HT1080 (cell line): ENCODE measurements at places on chromosomes 13 and 19.

DNA sequence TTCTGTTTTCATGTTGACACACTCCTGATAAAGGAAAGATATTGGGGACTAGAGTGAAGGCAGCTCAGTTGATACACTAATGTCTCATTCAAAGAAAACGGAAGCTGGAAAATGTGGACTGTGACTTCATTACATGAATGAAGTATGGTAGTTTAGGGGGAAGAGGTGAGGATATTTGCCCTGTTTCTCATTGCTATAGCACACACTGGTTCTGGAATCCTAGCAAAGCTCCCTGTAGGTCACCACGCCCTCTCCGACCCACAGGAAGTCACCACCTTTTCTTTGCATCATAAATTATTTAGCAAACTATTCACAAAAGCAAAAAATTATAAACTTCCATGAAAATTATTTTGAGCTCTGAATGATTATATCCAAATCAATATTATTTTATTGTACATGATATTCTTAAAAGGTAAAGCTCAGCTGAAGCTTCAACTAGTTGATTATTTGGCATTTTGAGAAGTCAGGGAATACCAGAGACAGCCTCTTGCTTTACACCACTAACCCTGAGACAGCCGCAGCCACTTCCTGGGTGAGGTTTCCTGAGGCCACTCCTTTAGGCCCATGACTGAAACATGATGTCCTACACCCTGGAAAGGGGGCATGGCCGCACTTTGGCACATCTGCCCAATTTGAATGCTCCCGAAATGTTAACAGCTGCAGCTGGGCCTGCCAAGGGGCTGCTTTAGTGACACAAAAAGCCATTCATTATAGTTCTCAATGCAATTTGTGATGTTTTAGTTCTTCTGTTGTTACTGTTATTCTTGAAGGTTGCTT lies 50.0 kb upstream of the WDFY2 start:
- DNase-seq, result peak; percentile 20

GRCh38 chr19:35202722-35203688 lies 25.5 kb downstream of the FAM187B start:
- DNase-seq, result no peak

DNA sequence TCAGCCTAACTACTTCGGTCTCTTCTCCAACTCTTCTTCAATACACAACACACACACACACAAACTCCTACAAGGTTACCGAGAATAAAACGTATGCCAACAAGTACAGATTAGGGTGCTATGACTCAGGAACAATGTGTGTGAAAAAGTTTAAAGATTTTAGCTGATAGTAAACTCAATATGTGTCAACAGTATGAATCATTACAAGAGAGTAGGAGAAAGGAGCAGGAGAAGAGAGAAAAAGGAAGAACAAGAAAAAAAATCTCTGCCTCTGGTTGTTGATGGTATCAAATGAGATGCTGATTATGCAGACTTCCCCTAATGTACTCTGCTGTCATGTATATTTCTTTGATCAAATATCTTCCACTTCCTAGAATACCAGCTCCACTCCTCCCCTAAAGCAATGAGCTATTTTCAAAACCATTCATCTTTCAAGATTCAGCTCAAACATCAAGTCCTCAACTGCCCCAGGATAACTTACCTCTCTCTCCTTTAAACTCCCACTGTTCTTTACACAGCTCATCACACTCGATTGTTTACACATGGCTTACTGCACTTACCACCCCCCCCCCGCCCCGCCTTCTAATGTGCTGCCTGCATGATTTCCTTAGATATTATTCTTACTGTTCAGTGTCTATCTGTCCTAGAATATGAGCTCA lies 95.6 kb downstream of the FAM216B start:
- peak; percentile 60 for DNase-seq

- DNase-seq, result no peak
Observed at GRCh38 chr13:26222520-26223046, 469 bp upstream of the RNF6 start.

DNA sequence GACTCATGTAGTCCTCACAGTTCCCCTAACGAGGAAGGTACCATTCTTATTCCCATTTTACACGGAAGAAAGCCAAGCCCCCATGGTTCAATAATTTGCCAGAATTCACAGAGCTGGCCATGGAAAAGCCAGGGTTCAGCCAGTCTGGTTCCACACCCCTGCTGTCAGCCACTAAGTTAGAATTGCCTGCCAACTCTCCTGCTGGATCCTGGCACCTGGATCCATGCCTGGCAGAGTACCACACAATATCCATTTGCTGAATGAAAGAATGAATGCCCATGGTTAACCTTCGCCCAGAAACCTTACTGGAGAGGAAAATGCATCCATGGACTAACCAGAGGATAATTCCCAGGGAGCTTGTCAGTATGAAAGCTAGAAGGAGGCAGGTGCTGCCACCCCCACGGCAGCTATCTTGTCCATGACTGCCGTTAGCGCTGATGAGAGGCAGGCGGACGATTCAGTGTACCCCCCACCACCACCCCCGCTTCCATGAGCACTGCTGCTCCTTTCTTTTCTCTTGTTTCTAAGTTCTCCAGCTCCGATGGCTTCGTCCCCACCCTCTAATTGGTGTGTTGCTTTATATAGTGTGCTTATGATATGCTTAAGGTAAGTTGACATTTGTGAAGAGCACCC lies 114.5 kb downstream of the SLC7A1 start:
- no peak for DNase-seq

DNA sequence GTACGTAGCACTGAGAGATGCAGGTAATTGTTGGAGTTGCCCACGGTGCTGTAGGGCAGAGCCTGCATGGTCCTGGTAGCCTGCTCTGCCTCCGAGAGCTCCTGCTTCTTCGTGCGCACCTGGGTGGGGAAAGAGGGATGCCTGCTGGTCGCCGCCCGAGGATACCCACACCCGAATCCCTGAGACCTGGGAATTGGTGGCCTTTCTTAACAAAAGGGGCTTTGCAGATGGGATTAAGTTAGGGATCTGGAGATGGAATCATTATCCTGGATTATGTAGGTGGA lies 9.4 kb downstream of the C3 start:
- no peak for DNase-seq

DNA sequence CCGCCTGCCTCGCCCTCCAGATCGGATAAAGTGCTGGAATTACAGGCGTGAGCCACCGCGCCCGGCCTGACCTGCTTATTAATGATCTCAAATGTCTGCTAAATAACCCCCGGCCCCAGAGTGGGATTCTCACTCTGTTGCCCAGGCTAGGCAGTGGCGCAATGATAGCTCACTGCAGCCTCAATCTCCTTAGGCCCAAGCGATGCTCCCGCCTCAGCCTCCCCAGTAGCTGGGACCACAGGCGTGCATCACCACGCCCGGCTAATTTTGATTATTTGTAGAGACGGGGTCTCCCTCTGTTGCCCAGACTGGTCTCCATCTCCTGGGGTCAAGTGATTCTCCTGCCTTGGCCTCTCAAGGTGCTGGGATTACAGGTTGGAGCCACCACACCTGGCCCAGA lies 626 bp upstream of the ATP5F1D start:
- no peak for DNase-seq

GRCh38 chr19:45336696-45337251 lies 3.8 kb upstream of the KLC3 start:
- DNase-seq, result no peak

DNA sequence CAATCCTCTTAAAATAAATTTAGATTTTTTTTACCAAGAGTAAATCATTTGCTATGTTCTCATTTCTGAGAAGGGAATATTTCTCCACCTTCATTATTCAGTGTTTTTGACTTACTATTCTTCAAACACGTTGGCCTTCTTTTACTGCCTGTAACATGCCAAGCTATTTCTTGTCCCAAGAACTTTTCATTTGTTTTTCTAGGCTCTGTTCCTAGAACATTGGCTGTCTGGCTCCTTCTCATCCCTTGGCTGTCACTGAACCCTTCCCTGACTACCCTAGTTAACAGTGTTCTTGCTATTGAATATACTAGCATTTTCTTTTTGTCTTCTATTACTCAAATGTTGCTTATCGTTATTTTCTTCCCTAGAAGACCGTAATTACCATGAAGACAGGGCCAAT lies 248.1 kb downstream of the ITGBL1 start:
- no peak for DNase-seq

GRCh38 chr13:76012091-76012721 lies 376.1 kb downstream of the LMO7 start:
- peak; percentile 17 for DNase-seq

DNA sequence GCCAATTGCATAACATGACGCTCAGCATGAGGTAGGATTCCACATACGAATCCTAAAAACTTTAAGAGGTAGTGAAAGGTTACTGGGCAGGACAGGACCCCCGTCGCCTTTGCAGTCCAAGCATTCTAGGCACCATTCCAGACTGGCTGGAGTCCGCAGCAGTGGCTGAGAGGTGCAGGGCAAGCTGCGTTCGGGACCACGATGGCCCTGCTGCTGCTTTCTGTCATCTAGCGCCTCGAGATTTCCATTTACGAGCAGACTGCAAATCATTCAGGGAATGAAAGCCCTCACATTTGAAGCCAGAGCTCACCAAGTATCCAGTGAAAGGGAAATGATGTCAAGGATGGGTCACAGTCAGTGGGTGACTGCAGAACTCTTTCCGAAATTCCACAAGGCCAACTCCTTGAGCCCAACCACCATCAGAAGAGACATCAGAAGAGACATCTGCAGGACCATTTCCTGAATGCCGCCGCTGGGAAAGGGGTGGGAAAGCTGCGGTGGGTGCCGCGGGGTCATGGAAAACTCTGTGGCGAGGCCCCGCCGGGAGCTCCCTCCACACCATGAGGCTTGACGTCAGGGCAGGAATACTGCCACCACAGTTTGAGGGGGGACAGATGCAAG lies 88.3 kb downstream of the COL4A1 start:
- DNase-seq, result no peak
